Activated CD4-positive, alpha-beta T cell treated with anti-CD3 and anti-CD28 coated beads, Interleukin-2, amount 10 ng/mL, durations not matched to agents 7 days and 5 days (primary cell): ENCODE measurements at places on chromosomes 13 and 19. TPM values are rescaled to one million over a fixed set of nuclear protein-coding genes. Genes with fewer than 3 reads are reported as not detected.

- no peak for DNase-seq
Observed at GRCh38 chr19:54739587-54740497, 1.5 kb downstream of the KIR2DL3 start.

DNA sequence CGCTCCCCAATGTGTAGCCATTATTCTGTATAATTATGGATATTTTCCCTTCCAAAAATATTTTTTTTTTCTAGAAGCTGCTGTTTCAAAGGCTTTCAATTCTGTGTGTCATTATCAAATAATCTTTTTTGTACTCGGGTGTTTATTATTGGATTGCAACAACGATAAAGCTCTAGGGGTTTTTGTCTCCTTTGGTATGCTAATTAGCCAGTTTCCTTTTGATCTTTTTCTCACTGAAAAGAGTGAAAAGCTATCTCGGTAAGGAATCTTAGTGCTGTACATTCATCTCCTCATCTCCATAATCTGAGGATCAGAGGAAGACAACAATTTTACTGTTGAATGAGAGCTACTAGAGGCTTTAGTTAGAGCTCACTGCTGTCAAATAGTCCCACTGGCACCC is 136.6 kb downstream of the OLFM4 start:
- DNase-seq: no peak

Gene EDDM13
- total RNA-seq: 2.2 TPM

Gene TMC4
- total RNA-seq: 4.6 TPM

Gene KIR2DL1
- not detected for total RNA-seq

Gene SETDB2
- 18.7 TPM for total RNA-seq

- DNase-seq: no peak
Observed at GRCh38 chr13:98312606-98313005, 135.5 kb upstream of the RNF113B start.

DNA sequence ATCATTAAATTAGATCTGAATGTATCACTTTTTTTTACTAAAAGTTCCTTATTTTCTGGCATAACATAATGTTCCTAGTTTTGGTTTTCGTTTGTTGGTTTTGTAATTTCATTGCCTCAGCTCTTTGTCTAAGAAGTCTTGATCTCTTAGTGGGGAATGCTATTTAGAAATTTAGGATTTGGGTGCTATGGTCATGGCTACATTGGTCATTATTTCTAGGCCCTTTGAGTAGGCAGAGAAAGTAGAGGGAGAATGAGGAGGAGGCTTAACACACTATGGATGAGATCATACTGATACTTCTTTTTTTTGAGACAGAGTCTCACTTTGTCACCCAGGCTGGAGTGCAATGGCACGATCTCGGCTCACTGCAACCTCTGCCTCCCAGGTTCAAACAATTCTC is 41.8 kb downstream of the PIBF1 start:
- no peak for DNase-seq

DNA sequence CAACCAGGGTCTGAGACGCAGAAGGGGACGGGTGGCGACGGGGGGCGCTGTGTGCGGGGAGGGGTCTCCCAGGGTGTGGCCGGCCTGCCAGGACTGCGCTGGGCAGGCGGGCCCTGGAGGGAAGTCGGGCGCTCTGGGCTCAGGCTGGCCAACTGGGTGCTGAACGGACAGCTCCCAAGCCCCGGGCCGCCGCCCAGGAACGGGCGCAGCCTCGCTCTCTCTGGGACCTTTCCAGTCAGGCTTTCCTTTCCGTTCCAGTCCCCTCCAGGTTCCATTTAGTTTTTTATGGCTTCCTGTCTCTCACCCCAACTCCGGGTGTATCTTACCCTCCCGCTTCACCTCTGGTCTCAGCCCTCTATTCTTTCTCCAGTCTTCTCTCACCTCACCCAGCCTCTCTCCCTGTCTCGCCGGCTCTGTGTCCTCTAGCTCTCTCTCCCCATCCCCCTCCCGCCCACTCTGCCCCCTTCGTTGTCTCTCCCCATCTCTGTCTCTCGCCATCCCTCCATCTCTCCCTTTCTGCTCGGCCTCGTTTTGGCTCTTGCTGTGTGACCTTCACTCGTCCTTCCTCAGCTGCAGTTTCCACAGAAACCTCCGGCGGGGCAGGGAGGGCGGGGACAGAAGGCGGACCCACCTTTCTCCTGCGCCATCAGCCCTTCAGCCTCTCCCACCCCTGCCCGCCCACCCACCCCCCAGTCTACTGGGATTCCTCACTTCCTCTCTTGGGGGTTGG is 3.3 kb upstream of the ATP1A3 start:
- DNase-seq: peak; percentile 47

DNA sequence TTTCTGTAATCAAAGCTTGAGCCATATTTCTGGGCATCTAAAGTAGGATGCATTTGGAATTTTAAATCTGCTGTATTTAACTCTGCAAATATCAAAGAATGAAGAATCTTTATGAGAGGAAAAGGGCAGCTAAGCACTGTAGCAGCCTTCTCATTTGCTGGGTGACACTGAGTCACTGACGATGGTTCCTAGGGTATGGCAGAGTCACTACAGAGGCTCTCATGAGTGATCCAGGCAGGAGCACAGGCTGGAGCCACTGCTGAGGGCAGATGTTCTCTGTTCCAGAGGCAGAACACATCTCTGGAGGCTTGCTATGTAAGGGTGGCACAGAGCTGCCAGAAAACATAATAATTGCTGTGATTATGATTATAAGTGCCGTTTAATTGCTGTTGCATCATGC is 340.7 kb upstream of the HTR2A start:
- DNase-seq: no peak

- DNase-seq: no peak
Observed at GRCh38 chr19:55702131-55702627, 27.2 kb downstream of the EPN1 start.

Gene ZNF443
- 5.8 TPM for total RNA-seq

DNA sequence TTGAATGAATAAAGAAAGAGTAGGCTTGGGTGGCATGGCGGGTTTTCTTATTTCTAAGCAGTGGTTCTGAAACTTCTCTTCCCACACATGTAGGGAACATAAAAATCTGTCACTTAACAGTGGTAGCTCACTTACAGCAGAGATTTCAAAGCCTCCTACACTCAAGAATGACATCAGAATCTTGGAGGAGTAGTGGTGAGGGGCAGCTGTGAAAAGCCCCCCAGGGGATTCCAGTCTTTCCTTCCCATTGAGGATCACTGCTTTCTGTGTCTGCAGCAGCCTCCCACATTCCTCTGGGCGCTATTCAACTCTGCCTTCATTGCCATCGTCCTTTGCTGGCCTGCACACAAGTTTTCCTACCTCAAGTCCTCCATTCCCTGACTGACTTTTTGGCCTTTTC is 8.6 kb upstream of the NEK5 start:
- DNase-seq: no peak

- DNase-seq: no peak
Observed at GRCh38 chr19:23822735-23823134, 64.0 kb upstream of the ZNF681 start.

Gene SERPINE3
- not detected for total RNA-seq

Gene CD177
- total RNA-seq: not detected

DNA sequence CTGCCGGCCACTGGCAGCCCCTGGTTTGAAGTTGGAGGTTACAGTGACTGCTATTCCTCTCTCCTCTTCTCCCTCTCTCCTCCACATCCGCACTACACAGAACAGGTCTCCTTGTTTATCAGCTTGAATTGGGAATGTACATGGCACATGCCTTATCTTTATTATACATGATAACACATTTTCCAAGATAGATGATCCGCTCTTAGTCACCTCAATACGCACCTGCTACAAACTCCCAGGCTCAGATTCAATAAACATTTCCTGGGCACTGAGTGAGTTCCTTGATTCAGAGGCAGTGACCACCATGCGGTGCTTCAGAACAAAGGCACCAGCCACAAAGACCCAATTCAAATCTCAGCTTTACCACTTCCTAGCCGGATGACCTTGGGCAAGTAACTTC is 227.7 kb downstream of the TSHZ3 start:
- no peak for DNase-seq

Gene ZNF578
- total RNA-seq: 3.0 TPM

DNA sequence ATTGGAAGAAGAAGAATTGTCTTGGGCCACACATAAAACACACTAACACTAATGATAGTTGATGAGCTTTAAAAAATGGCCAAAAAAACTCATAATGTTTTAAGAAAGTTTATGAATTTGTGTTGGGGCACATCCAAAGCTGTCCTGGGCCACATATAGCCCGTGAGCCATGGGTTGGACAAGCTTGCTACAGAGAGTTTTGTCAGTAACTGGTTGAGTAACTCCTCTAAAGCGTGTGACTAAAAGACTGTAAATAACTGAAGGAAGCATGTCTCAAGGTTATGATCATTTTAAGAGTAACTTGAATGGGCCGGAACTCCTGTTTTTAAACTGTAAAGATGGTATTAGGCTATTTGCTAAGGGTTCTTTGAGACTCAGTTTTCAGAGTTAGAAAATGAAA is 118.0 kb downstream of the KL start:
- DNase-seq: no peak

Gene CYP2F1
- not detected for total RNA-seq

DNA sequence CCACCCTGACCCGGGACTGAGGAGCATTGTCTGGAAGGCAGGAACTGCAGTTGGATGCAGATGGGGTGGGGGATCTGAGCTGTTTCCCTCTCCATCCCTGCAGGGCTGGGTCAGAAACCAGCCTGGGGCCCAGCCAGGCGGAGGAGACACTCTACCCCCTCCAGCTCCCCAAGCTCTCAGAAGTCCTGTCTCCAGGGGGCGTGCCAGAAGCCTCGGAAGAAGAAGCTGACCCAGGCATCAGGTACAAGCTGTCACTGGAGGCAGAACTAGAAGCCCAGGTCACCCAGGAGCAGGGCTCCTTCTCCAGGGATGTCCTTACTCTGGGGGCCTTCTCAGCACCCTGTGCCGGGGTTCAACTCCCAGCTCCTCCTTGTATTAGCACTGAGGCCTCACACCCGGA is 15.5 kb downstream of the SIX5 start:
- no peak for DNase-seq

DNA sequence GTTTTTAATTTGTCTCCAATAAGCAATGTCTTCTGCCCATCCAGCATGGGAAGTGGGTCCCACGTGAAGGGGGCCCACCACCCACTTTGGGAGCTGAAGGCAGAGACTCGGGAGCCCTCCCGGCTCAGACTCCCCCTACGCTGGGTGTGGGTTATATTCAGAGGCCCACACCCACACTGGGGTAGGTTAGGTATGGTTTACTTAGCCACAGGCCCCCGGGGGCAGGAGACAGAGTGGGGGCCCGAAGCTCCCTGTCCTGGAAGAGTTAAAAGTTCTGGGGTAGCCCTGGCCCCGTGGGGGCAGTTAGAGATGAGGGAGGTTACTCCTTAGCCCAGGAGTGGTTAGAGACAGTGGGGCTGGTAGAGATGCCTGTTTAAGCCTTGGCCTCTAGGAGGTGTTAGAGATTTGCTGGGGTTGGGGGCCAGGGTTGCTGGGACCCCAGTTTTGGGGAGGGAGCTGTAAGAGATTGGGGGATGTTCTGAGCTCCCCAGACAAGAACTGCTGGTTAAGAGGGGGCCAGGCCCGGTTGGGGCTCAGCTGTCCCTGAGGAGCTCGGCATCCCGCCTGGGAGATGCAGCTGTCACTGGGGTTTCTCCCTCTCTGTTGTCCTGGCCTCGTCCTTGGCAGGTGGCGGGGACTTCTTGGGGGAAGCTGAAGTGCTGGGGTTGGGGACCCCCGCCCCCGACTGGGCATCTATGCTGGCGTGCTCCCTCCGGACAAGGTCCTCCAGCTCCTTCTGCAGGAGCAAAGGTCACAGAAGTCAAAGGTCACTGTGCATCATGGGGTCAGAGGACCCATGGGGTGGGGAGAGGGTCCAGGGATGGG is 712 bp upstream of the RINL start:
- DNase-seq: no peak

DNA sequence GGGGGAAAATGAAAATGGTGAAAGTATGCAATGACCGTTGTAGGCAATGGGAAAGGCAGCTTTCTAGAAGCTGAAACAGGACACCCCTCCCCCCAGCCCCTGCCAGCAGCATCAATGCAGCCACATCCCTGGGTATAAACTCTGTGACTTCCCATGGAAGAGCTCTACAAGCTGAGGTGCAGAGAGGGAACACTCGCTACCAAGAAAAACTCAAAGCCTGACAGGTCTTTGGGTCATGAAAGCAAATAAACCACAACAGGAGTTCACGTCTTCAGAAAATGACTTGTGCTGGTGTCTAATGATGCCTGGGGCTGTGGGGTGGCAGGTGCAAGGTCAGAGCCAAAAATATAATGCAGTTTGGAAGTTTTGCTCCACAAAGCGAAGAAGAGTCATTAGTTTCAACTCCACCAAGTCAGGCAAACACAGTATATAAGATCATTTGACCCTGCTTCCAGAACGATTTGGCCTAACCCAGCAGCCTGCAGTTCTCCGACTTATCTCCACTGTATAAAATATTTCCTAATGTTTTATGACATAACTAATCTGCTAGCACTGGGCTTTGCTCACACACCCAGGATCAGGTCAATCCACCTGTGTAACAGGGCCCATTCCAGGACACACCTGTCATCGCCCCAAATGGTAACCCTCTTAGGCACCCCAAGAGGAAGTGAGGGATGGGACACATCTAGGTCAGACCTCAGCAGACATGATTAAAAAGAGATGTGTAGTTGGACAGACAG is 102.1 kb downstream of the IRS2 start:
- DNase-seq: no peak

DNA sequence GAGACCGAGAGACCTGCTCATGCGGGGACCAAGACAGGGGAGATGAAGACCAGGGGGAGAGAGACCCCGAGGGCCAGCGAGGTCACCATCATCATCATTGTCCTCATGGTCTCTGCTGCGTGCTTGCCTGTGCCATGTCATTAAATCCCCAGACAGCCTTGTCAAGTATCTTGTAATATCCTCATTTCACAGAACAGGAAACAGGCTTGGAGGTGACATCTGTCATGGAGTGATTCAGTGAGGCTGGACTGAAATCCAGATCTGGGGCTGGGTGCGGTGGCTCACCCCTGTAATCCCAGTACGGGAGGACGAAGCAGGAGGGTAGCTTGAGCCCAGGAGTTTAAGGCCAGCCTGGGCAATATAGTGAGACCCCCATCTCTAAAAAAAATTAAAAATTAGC is 5.9 kb upstream of the NANOS2 start:
- peak; percentile 27 for DNase-seq

Gene HSH2D
- 76.9 TPM for total RNA-seq

- DNase-seq: no peak
Observed at GRCh38 chr13:66137384-66137783, 1092.8 kb downstream of the PCDH9 start.

GRCh38 chr13:50459658-50460057 is 383.8 kb downstream of the DLEU7 start:
- DNase-seq: no peak

DNA sequence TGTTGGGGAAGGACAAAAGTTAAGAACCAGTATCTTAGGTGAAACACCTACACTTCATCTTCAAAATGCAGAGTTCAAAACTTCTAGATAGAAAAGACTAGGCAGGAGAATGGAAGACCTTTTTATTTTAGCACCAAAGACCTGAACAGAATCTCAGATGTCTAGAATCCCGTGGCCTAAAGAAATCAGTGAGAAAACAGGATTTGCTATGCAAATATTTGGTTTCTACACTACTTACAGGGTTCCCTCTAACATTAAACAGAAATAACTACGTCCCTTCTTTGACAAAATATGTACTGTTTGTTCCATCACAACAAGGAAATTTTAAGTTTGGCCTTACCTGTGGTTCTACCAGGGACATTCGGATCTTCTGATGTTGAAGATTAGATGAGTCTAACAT is 21.5 kb downstream of the DIS3 start:
- no peak for DNase-seq
